ENCODE measurements at places on chromosomes 6 and 20.
A peak's percentile ranks its signal among the peaks of the same experiment; 100 is the strongest.

- DNase-seq = no peak
Measured at GRCh38 chr6:152603911-152604310, 33.3 kb downstream of the SYNE1 start.

DNA sequence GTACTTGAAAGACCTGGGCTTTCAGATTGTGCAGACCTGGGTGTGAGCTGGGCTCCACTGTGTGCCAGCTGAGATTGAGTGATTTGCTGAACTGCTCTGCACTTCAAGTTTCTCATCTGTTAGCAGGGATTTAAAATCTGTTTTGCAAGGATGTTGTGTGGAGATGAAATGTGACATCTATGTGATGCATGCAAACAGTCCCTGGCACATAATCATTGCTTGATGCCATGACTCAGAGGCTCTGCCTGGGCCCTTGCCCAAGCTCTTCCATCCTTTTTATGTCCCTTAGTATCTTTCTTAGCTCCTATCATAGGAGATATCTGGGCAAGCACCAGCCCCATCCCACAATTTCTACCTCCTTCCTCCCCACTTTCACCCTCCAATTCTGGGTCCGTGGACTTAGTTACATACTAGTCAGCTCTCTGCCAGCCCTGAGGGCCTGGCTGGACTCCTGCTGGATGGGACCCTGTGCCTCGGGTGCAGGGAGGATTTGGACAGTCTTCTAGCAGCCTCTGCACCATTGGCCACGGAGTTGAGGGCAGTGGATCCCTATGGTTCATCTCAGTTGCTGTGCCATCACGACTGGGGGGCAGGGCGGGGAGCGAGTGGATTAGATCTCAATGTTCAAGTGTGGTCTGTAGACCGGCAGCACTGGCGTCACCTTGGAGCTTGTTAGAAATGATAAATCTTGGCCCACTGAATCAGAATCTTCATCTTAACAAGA is 103.6 kb downstream of the MAP3K7 start:
- no peak for DNase-seq

DNA sequence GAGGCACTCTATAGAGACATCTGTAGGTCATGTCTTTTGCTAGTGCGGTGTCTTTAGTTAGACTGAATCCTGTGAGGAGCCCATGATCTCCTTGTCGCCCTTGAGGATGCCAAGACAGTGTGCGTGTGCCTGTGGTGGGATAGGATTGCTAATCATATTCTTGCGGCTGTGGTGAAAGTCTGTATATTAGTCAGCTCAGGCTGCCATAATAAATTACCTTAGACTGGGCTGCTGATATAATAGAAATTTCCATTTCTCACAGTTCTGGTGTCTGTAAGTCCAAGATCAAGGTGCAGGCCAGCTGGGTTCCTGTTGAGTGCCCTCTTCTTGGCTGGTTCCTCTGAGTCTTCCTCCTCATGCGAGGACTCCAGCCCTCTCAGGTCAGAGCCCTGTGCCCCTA is 141.2 kb downstream of the JARID2 start:
- no peak for DNase-seq

DNA sequence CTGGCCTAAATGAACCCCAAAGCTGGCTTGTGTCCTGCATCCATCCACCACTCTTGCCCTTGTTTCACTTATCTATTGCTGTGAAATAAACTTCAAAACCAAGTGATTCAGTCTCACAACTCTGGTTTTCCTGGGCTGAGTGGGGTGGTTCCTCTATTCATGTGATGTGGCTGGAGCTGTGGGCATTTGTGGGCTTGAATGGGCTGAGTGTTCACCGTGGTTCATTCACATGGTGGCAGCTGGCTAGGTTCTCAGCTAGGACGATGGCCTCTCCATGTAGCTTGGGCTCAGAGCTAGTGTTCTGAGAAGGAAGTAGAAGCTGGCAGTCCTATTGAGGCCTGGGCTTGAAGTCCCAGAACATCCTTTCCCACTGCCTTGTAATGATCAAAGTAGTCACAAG is 30.4 kb downstream of the FKBP1A start:
- DNase-seq = no peak

GRCh38 chr6:400815-401214 is 9.3 kb downstream of the IRF4 start:
- no peak for DNase-seq

GRCh38 chr6:33320315-33321181 is 3.0 kb upstream of the ZBTB22 start:
- no peak for DNase-seq

DNA sequence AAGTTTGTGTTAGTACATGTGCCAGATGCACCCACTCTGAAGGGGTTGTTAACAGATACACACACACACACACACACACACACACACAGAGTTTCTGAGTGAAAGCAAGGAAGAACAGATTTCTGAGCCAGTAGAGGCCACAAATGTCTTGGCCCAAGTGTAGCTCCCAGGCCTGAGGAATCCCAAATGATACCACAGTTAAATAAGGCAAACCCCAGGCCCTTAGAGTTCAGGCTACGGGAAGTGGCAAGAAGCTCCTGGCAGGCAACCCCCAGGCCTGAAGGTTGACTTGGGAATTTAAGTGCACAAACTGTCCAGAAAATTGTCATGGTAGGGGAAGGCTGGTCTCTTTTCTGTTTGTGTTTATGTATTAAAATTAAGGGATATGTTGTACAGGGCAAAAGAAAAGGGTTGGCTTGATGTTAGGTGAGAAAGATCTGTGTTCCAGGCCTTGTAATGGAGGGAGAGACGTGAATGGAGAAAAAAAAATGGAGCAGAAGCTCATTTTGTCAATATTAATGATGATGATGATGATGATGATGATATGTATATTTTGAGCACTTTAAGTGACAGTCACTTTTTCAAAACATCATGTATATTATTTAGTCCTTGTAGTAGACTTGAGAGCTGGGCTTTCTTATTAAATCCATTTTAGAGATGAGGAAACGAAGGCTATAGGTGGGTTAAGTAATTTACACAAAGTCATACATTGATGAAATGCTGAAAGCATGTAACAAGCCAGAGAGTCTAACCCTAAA is 317.0 kb upstream of the JAG1 start:
- no peak for DNase-seq

- no peak for DNase-seq
Measured at GRCh38 chr6:12132351-12133222, 120.5 kb downstream of the HIVEP1 start.

- no peak for DNase-seq
Measured at GRCh38 chr20:44218446-44218845, 7.9 kb upstream of the OSER1 start.

- no peak for DNase-seq
Measured at GRCh38 chr20:25160897-25161296, 34.6 kb upstream of the ENTPD6 start.

- no peak for DNase-seq
Measured at GRCh38 chr6:40355532-40355931, 231.6 kb downstream of the LRFN2 start.

GRCh38 chr6:170316071-170316470 is 9.5 kb downstream of the FAM120B start:
- DNase-seq = no peak

DNA sequence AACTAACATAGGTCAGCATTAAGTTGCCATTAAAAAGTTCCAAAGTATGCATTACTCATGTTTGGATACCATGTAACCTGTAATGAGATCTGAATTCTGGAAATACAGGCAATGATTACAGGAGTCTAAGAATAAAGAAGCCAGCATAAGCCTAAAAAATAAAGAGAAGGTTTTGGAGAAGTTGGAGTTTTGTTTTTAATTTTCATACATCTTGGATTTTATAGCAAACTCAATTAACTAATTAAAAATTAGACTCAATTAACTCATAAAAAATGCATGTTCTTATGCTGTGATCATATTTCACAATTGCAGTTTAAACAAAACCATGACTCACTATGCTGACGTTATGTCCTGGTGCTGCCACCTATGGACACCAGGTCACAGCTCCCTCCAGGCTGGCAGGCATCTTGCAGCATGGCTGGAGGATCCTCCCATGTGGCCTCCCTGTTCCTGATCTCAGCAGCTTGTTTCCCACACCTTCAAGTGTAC is 648.8 kb upstream of the AGPAT4 start:
- DNase-seq = no peak

DNA sequence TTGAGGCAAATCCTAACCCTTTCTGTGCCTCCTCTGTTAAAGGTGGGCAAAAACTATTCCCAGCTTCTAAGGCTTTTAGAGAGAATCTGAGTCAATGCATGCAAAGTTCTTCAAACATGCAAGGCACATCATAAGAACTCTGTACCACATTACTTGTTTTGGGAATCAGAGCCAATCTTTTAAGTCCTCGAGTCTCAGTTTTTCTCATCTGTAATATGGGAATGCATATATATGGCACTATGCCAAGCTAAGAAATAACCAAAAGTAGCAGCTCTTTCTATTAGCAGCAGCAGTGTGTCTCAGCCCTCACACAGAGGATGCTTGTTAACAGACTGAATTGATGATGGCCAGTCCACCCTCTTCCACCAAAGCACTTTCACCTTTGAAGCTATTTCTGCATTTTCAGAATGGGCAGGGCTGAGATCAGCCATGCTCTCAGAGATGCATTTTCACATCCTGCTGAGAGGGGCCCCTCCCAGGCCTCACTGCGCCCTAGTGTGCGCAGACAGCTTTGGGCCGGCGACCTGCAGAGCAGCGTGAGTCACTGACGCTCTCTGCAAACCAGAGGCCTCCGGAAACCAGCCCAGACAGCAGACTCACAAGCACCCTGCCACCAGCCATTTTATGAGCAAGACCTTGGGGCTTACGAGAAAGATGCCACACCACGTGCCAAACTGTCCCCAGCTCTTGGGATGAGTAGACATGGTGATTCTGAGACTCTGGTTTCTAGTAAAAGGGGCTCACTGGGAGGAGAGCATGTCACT is 138.0 kb downstream of the NFATC2 start:
- peak; percentile 59 for DNase-seq

- DNase-seq = no peak
Measured at GRCh38 chr6:77463308-77463860, at the start of gene HTR1B. HTR1B (minus strand) TSS chr6:77463491; CDS start chr6:77463403, 88 bp downstream.

DNA sequence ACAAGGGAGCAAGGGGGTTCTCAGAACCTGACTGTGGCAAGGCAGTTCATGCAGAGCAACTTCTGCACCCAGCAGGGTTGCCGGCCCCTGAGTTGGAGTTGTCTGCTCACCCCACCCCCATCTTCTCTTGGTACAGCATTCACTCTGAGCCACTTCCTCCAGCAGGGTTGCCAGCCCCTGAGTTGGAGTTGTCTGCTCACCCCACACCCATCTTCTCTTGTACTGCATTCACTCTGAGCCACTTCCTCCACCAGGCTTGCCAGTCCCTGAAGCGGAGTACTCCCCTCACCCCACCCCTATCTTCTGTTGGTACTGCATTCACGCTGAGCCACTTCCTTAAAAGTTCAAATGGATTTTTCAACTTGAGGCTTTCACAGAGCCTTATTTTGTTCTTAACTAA is 79.7 kb upstream of the SYNDIG1 start:
- peak; percentile 6 for DNase-seq

DNA sequence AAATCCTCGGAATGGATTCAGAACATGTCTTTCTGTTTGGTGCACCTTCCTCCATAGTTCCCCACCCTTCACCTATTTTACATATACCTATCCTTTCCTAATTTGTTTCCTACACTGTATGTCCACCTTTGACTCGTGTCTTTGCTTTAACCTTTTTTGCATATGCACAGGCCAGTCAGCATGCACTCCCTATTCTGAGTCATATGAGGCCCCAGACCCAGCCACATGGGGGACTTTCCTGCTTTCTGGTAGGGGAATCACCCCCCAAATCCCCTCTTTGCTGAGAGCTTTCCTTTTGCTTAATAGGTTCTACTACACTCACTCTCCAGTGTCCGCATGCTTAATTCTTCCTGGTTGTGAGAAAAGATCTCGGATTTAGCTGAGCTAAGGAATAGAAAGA is 393.8 kb upstream of the IMPG1 start:
- DNase-seq = no peak

GRCh38 chr20:16209357-16209756 is 363.9 kb downstream of the KIF16B start:
- DNase-seq = no peak

- DNase-seq = no peak
Measured at GRCh38 chr6:150915880-150916265, 50.4 kb downstream of the MTHFD1L start.

- DNase-seq = no peak
Measured at GRCh38 chr6:147341486-147341885, 137.3 kb downstream of the STXBP5 start.

GRCh38 chr6:105880030-105880492 is 206.1 kb upstream of the PRDM1 start:
- no peak for DNase-seq

GRCh38 chr20:23264545-23264944 is 86.0 kb upstream of the NXT1 start:
- DNase-seq = no peak

- no peak for DNase-seq
Measured at GRCh38 chr20:53757472-53757913, 163.9 kb upstream of the ZNF217 start.

GRCh38 chr6:56484669-56485068 is 158.0 kb downstream of the DST start:
- DNase-seq = no peak

DNA sequence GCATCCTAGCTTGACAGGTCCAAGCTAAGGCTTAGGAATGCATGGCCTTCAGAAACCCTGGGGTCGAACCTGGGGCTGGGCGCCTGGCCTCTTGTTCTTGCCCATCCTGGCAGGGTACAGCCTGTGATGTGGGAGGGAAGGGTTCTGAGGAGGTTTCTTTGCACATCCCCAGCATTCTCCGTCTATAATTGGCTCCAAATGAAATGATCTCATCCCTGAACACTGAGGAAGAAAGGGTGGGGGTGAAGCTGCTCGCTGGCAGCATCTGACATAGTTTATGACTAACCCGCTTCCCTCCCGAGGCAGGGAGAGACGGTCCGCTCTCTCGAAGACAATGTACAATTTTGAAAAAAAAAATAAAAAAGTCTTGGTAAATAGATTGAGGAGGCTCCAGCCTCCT is 67.1 kb upstream of the ZNFX1 start:
- DNase-seq = no peak

DNA sequence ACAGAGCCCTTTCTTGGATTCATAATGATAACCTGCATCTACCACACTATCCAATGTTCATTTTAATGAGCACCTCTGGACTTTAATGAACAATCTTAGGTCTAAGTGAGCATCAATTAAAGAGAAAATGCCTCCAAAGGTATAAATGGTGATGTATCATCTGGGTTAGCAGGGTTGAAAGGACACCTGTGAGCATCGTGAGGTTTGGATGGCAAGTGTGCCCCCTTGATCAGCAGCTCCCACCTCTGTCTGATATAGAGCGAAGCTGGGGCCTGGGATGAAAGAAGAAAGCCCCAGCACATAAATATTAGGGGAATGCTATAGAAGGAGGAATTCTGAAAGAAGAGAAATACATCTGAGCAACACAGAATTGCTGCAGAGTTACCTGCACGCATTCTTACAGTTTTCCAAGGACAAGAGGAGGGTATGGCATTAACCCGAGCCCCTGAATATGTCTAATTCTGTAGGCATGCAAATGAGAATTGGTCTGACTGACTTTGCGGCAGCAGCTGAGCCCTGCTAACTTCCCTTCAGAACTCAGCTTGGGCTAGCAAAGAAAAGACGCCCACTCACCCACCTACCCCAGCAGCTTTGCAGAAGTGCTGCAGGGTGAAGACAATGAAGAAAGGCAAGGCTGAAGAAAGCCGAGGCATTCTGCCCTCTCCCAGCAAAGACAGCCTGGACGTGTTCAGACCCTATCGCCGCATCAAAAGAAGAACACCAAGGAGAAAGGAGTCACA is 136.2 kb downstream of the GMPR start:
- no peak for DNase-seq
